ENCODE measurements at places on chromosomes 2 and 18.

DNA sequence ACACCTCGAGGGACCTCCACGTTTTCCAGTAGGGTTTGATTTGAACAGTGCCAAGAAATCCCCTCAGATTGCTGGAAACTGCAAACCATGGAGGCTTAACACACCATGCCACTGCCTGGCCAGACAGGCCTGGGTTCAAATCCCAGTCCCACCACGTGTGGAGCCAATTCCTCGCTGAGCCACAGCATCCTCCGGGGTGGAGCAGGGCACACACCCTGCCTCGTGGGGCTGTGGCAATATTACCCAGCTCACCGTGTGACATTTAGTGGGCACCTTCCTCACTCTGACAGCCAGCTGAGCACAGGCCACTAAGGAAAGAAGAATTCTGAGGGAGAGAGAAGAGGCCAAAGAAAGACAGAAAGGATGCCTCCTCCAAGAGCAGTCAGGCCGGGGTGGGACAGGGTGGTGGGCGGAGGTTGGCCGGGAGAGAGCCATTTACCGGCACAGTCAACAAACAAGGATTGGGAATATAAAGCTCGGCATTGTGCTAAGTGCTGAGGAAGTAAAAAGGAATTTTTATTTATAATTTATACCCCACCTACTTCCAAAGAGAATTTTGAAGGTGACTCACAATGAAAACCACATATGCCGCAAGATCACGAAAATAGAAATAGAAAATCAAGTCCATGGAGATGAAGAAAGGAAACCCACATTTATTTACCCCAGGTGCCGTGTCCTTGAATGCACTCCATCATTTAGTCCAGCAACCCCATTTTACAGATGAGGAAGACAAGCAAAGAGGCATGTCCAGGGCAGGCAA lies 111.5 kb downstream of the MCFD2 start:
- DNase-seq, result no peak

DNA sequence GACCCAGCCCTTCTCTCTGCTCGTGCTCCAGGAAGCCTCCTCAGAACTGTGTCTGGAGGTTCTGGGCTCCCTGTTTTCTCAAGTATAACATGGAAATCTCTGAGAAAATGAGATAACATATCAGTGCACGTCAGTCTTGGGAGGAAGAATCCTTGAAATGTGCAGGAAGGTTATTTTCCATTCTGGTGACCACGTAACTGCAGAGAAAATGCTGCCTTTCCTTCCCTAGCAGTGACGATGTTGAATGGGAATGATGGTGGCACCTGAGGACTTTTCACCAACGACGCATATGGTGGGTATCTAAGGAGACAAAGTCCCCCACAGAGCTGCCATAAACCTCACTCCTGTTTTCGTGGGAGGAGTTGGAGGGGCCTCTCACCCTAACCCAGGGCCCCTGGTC lies 272.1 kb upstream of the SIX2 start:
- DNase-seq, result no peak

DNA sequence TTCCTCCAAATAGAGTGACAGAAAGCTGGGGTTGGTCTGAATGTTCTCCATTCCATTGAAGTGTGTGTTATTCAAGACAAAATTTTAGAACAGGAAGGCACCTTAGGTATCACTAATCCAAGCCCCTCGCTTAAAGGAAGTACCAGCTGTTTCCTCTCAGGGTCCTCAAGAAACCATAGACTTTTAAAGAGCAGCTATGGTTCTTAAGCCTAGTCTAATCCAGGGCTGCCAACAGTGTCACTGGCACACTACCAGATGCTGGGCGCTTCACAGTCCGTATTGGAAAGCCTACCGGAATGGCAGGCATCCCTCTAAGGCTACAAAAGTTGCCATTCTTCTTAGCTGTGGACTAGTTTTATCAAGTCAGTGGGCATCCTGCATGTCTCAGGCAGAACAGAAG lies 1.9 kb downstream of the NEMP2 start:
- DNase-seq, result no peak

DNA sequence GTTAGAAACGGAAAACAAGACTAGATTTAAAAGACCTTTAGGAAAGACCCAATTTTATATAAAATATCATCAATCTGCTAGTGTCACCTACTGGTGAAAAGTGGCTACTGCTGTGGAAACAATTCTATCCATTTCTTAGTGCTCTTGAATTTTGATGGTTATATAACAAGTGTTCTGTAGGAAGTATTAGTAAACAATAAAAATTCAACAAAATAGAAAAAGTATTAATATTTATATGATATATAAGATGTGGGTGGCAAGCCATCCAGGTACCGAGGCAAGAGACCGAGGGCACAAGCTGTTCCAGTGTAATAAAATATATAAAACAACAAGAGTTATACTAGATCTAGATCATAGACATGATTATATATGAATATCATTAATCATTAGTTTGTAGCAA lies 6.2 kb upstream of the TMEM87B start:
- DNase-seq, result no peak

- no peak for DNase-seq
These were observed 124.0 kb downstream of the GATA6 start for GRCh38 chr18:22293417-22293816.

- DNase-seq, result no peak
These were observed 57.0 kb downstream of the ZNF519 start for GRCh38 chr18:14075196-14075595.

- DNase-seq, result no peak
These were observed 311.7 kb upstream of the PKDCC start for GRCh38 chr2:41736105-41736567.

- DNase-seq, result no peak
These were observed 58.9 kb upstream of the STON1 start for GRCh38 chr2:48471048-48471474.

DNA sequence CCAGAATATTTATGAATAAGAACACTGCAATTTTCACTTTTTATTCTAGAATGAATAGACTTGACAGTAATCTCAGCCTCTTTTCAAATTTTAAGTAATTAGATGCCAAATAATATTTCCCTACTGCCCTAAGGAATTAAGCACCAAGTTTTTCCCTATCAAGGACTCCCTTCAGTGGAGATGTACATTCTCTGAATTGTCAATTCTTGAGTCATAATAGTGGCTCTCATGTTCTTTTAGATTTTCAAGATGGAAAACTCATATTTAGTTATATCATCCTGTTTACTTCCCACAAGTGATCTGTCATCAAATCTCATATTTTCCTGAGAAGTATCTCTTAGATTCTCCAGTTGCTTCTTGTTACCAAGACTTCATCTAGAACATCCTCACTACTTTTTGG lies 1248.9 kb upstream of the CHAC2 start:
- DNase-seq, result no peak

GRCh38 chr2:234950730-234951663 lies 820 bp upstream of the SH3BP4 start:
- no peak for DNase-seq

GRCh38 chr18:23270986-23271680 lies 135.8 kb downstream of the CABLES1 start:
- DNase-seq, result no peak

DNA sequence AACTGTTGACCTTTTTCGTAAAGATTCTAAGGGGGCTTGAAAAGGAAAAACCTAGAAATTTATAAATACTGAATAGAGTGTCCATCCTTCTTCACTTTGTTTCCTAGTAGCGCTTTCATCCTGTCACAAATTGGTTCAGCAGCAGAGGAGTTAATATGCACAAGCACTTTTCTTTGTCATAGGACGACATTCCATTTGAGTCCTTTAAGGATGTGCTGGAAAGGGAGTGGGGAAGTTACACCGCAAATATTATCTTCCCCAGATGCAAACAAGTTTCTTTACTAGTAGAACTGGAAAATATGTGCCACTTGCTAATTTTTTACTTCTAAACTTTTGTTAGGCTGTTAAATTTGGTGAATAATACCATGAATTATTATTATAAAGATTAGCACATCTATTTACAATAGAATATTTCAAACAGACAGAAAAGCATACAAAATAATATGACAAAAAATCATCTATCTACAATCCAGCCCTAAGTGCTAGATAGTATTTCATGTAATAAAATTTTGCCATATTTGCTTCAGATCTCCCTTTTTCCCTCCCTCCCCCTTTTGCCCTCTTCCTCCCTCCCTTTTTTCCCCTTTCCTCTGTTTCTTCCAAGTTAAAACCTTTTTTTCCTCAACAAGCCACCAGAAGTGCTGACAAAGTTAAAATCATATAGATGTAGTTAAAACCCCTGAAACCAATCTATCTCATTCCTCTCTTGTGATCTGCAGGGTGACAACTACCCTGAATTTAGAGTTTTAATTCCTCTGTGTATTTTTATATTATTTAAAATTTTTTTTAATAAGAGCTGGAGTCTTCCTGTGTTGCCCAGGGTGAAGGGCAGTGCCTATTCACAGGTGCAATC lies 50.5 kb upstream of the MAP4K3 start:
- DNase-seq, result no peak

GRCh38 chr2:105926960-105927678 lies 182.4 kb downstream of the NCK2 start:
- DNase-seq, result peak; percentile 31

- DNase-seq, result peak; percentile 60
These were observed 81.5 kb downstream of the CHRNA1 start for GRCh38 chr2:174682578-174683391.

DNA sequence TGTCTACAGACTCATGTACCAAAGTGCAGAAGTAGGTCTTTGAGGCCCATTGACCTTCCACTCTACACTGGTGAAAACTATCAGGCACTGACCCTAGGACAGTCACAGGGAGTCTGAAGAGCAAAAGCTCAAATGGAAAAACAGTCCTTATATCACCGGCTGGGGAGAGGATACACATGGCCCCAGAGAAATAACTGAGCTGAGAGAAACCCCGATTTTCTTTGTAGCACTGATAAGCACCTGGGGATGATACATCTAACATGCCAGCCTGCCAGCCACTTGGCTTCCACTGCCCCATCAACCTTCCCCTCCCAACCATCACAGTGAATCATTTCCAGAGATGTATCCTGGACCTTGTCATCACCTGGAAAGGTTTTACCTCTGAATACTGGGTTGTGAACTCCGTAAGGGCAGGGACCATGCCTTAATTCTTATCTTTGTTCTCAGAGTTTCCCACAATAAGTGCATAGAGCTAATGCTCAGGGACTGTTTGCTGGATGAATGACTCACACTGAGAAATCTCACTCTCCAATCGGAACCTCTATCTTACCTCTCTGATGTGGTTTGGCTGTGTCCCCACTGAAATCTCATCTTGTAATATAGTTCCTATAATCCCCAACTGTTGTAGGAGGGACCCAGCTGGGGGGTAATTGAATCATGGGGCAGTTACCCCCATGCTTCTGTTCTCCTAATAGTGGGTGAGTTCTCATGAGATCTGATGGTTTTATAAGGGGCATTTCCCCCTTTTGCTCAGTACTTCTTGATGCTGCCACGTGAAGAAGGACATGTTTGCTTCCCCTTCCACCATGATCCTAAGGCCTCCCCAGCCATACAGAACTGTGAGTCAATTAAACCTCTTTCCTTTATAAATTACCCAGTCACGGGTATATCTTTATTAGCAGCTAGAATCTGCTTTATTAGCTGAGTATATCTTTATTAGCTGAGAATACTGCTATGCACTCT lies 37.1 kb downstream of the EVA1A start:
- DNase-seq, result no peak

- DNase-seq, result no peak
These were observed 22.4 kb downstream of the ZNF532 start for GRCh38 chr18:58886864-58887612.

- DNase-seq, result no peak
These were observed 1.8 kb upstream of the ABCA12 start for GRCh38 chr2:215140166-215140707.

GRCh38 chr2:233973786-233974185 lies 56.6 kb downstream of the TRPM8 start:
- no peak for DNase-seq

DNA sequence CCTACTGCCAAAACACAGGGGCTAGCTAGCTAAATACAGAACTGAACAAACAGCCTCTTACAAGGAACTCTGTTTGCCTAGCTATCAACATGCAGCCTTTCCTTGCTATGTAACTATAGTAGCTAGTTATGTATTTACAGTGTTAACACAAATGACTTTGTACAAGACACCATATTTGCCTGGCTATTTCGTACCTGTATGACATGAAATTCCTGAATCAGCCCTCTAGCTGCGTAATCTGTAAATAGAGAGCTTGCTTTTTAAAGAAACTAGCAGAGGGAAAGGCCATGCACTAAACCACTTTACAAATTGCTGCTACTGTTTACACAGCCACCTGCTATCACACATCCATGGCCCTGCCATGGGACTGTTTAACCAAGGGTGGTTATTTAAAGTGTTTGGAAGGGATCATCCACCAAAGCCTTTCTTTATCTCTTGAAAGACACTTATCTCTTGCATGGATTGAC lies 248.7 kb downstream of the TFCP2L1 start:
- DNase-seq, result no peak

- no peak for DNase-seq
These were observed 122.3 kb downstream of the GLI2 start for GRCh38 chr2:120857931-120858330.

GRCh38 chr2:142694282-142694681 lies 183.2 kb upstream of the KYNU start:
- no peak for DNase-seq

DNA sequence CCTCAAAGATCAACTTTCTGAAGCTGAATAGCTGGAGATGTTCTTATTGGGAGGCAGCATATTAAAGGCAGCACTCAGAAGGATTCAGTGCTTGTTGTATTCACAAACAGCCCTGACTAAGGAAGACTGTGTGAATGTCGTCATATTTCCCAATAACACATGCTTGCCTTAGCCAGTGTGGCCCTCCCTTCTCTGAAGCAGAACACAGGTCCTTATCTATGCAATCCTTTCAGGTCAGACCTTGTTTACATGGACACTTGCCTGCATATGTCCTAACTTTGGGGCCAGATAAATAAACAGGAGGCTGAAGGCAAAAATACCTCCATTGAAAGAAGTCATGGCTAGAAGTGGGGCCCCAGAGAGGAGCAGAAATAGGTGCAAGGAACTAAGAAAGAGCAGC lies 97.2 kb downstream of the SLC4A3 start:
- DNase-seq, result no peak

- DNase-seq, result no peak
These were observed 84.5 kb upstream of the DTNB start for GRCh38 chr2:25757906-25758305.

DNA sequence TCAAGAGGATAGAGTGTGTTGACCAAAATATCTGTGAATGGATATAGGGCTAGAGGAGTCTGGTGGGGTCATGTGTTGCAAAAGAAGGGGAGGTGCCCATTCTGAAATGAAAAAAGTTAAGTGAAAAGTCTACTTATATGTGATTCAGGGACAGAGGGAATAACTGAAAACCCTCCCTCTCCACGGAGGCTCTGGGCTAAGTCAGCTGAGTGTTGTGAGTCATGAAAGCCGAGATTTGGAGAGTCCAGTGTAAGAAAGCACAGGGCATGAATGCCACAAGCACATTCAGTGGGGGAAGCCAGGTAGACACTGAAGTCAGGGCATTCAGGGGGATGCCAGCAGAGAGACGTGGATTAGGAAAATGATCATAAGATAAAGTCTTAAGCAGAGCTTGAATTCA lies 871.9 kb downstream of the TSN start:
- no peak for DNase-seq

GRCh38 chr18:70659036-70659925 lies 370.4 kb downstream of the SOCS6 start:
- DNase-seq, result no peak

- DNase-seq, result no peak
These were observed 39.7 kb downstream of the MDH1 start for GRCh38 chr2:63628403-63628942.

GRCh38 chr2:220533485-220533884 lies 906.1 kb downstream of the SLC4A3 start:
- no peak for DNase-seq
